ENCODE measurements at places on chromosomes 2 and 18.

- DNase-seq, result no peak
Measured at GRCh38 chr18:14100503-14101286, 31.5 kb downstream of the ZNF519 start.

GRCh38 chr2:219081701-219082331, 21.1 kb upstream of the IHH start:
- no peak for DNase-seq

- no peak for DNase-seq
Measured at GRCh38 chr18:58222432-58223125, 178.6 kb downstream of the NEDD4L start.

- DNase-seq, result no peak
Measured at GRCh38 chr2:53477517-53477916, 290.1 kb upstream of the CHAC2 start.

GRCh38 chr18:71011389-71011788, 722.5 kb downstream of the SOCS6 start:
- no peak for DNase-seq

DNA sequence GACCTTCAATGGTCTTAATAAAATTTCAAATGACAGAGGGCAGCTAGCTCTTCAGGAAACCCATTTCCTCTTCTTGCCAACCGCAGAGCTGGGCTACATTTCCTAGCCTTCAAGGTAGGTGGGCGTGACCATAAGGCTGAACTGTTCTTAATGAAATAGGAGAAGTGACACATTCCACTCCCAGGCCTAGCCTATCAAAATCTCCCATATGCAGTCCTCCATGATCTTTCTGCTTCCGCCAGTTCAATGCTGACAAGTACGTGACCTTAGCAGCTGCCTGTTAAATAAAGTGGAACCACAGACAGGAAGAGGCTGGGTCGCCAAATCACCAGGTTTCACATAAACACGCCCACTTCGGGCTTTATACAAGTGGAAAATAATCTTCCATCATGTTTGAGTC, 13.2 kb downstream of the SERPINE2 start:
- peak; percentile 59 for DNase-seq

DNA sequence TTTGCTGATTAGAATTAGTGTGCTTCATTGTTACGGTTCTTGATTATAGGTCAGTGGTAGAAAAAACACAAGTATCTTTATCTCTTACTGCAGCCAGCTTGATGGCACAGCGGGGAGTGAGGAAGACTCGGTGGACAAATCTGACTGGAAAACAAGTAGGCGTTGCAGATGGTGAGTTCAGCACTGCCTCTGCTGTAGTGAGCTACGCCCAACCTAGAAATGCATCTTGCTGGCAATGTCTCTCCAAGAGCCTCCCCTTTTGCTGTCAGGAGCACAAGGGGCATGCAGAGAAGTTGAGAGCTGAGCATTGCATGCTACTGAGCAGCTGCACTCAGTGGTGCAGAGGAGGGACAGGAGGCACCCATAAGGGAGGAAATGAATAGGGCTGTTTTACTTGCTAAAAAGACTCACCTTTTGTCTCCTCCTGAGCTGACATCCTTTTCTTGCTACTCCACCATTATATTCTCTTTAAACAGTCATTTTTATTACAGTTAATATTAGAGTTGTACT, 977.3 kb upstream of the ACVR2A start:
- no peak for DNase-seq

GRCh38 chr18:55100817-55101457, 141.7 kb upstream of the CCDC68 start:
- DNase-seq, result no peak

GRCh38 chr2:101296371-101296770, 12.1 kb downstream of the RNF149 start:
- DNase-seq, result no peak

GRCh38 chr2:47774567-47774966, 8.4 kb upstream of the MSH6 start:
- no peak for DNase-seq

- no peak for DNase-seq
Measured at GRCh38 chr2:222448748-222449181, 24.4 kb downstream of the SGPP2 start.

DNA sequence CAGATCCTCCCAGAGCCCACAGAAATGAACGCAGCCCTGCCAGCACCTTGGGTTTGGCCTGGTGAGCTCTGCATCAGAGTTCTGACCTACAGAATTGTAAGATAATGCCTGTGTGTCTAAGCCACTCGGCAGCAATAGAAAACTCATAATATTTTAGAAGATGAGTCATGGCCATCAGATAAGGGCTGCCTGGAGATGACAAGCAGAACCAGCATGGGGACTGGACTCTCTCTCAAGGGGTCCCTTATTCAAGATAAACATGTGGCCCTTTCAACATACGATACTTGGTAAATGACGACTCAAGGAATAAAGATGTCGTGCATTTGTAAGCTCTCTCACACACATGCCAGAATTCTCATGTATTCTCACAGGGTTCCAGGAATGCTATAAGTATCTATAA, 8.5 kb upstream of the AGAP1 start:
- DNase-seq, result no peak

- DNase-seq, result no peak
Measured at GRCh38 chr2:232240906-232241305, 137.6 kb upstream of the ALPP start.

DNA sequence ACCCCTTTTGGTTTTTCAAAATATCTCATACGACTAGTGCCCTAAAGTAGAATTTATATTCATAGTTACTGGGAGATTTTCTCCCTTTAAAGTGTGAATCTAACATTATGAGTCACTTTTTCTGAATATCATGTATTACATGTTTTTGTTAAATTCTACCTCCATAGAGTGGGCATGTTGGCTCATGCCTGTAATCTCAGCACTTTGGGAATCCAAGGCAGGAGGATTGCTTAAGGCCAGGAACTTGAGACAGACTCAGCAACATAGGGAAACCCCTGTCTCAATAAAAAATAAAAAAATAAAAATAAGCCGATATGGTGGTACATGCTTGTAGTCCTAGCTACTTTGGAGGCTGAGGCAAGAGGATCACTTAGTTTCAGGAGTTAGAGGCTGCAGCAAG, 45.3 kb upstream of the UNC80 start:
- no peak for DNase-seq

- no peak for DNase-seq
Measured at GRCh38 chr2:158486970-158487325, 30.2 kb downstream of the PKP4 start.

DNA sequence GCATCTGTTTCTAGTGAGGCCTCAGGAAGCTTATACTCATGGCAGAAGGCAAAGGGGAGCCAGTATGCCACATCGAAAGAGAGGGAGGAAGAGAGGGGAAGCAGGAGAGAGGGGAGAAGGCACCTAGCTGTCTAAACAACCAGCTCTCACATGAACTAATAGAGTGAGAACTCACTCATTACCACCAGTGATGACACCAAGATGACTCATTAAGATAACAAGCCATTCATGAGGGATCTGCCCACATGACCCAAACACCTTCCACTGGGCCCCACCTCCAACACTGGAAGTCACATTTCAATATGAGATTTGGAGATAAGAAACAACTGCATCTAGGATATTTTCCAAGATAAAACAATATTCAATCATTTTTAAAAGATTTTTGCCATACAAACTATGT, 753.9 kb upstream of the ZEB2 start:
- DNase-seq, result no peak

GRCh38 chr2:100141906-100142305, 484 bp downstream of the AFF3 start:
- no peak for DNase-seq

GRCh38 chr18:48106976-48107781, 176.7 kb upstream of the SMAD2 start:
- no peak for DNase-seq

GRCh38 chr2:26852405-26853306, 4.7 kb downstream of the DPYSL5 start:
- no peak for DNase-seq

DNA sequence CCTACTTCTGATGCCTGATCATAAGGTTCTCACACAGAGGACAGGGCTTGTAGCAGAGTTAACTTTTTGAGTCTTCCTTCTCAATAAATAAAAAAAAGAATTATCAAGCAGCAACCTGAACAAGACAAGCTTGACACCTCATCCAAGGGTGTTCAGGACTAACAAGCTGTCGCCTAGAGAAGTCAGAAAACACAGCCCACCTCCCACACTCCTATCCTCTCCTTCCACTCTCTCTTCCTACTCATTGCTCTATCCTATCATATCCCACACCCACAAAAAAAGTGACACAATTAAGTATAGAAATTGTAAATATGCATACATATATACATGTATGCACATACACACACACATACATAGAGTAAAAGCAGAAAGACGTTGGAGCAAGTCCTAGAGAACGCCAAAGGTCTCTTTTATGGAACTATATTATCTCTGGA, 5.4 kb downstream of the NBAS start:
- no peak for DNase-seq

GRCh38 chr18:74817576-74817975, 219.9 kb downstream of the ZNF407 start:
- no peak for DNase-seq

GRCh38 chr2:88318956-88319330, 133.6 kb downstream of the FOXI3 start:
- no peak for DNase-seq

DNA sequence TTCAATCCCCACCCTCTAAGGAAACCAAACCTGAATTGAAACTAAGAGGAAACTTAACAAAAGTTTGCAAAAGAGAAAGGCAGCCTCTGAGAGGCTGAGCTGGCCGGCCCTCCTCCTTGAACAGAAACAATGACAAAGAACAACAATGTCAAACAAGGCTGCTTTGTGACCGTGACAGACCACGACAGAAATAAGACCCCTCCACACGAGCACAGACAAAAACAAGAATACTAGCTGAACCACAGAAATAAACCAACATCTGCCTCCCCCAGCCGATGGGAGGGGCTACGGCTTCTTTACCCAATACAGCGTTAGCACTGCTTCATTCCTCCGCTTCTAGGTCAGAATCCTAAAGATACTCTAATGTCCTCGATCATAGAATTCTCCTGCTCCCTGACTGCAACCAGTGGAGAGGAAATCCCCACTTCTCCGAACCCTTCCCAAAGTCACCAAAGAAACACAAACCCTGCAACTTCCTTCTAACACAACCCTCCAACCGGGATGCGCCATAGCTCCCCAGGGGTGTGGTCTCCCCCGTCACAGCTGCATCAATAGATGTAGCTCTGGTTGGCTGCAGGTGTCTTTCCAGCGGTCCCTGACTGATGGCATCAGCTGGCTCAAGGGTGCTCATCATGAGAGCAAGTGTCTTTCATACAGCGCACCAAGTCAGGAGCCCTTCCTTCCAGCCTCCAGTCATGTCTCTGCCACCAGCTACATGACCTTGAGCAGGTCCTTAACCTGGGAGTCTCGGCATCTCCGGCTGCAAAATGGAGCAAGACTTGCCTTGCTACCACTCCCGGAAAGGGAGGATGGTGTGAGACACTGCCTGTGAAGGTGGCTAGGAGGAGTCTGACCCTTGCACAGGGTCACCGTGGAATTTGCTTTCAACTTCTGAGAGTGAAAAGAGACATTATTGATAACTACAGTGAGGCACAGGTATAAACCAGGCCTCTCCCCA, 198.6 kb downstream of the HAUS1 start:
- no peak for DNase-seq

DNA sequence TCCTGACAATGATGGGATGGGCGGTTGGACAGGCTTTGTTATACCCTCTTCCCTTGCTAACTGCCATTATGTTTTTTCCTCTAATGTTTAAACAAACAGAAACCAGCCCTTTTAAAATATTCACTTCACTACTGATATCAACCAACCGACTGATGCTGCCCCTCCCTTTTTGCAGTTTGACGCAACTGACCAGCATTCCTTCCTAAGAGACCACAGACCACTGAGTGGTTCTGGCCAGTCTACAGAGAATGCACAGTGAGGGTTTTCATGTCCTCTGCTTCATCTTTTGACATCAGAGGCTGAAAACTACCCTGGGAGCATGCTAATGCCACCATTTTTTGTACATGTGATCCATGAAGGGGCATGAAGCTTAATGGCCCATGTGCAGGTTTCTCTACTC, 85.3 kb downstream of the CYP26B1 start:
- DNase-seq, result no peak

DNA sequence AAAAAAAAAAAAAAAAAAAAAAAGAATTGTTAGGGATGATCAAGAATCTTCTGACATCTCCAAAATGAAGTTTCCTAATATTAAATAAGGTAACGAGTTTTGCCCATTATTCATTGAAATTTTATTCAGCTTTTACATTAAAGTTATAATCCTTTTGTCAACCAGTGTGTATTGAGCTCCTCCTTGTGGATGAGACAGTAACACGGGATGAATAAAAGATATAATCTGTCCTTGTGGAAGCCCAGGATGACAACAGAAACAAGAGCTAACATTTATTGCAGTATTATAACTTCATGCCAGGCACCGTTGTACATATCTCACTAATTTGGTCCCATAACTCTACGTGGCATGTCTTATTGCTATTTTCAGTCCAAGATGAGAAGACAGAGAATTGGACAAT, 33.4 kb upstream of the SERPINB7 start:
- no peak for DNase-seq

DNA sequence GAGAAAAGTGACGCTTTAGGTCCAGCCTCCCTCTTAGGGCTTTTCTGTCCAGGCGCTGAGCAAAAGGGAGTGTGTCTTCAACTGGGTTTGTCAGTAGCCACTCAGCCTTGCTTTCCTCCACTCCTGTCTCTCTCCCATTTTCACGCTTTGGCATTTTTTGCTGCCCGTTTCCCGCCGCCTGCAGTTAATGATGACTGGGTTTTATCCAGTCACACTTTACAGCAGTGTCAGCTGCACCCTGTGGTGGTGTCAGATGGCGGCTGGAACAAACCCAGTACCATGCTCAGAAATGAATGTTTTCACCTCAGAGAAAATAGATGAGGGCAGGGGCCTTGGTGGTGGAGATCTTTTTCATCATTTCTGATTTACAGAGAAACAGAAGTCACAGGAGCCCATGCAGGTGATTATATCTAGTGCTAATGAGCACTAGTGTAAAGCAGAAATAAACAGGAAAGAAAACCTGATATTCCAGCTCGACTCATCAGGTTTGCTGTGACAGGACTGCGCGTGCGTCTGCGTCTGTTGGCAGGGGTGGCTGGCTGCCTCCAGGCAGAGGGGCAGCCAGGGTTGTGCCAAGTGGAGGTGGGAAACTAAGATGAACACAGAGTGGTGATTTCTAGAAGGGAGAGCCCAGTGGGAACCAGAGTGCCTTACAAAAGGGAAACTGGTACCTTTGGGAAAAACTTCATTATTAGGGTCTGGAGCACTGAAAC, 139.9 kb downstream of the TANC1 start:
- DNase-seq, result no peak

DNA sequence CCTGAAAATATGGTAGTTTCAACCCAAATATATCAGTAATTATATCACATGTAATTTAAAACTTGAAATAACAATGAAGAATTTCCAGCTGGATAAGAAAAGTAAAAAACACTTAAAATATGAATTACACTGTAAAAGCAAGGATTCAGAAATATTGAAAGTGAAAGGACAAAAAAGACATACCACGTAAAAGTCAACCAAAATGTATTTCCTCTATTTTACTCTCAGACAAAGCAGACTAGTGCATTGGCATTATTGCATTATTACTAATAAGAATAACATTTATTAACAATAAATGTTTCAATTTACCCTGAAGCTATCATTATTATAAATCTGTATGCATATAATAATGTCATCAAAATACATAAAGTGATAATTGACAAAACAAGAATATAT, 445.1 kb upstream of the TRIB2 start:
- DNase-seq, result no peak

- DNase-seq, result no peak
Measured at GRCh38 chr2:142734231-142734630, 143.2 kb upstream of the KYNU start.

- no peak for DNase-seq
Measured at GRCh38 chr2:196268025-196268424, 96.6 kb upstream of the STK17B start.
